A549 treated with DMSO at 1 μM for 4 hours (cell line): ENCODE measurements at places on chromosomes 7 and 10. TPM values are rescaled to one million over a fixed set of nuclear protein-coding genes. Genes with fewer than 3 reads are reported as not detected.

ANKRD7 gene
- 0.21 to 0.93 TPM (median 0.45 TPM) in 5 replicates for total RNA-seq

NPSR1 gene
- not detected in 5 replicates for total RNA-seq

CALHM3 gene
- total RNA-seq = 0.30 to 0.53 TPM (median 0.45 TPM) in 5 replicates

TRPV6 gene
- total RNA-seq = not detected in 5 replicates

TET1 gene
- 0.30 to 0.64 TPM (median 0.57 TPM) in 5 replicates for total RNA-seq

MALRD1 gene
- not detected in 5 replicates for total RNA-seq

CDHR3 gene
- total RNA-seq = 4.5 to 5.9 TPM (median 5.6 TPM) in 5 replicates

CAMK1D gene
- total RNA-seq = 6.7 to 9.1 TPM (median 8.8 TPM) in 5 replicates

TRPV5 gene
- not detected in 5 replicates for total RNA-seq

BRAF gene
- 6.3 to 9.1 TPM (median 6.7 TPM) in 5 replicates for total RNA-seq

AQP1 gene
- 0.41 to 0.88 TPM (median 0.44 TPM) in 5 replicates for total RNA-seq

MSMB gene
- total RNA-seq = not detected in 5 replicates

BMPER gene
- 6.8 to 8.9 TPM (median 7.6 TPM) in 5 replicates for total RNA-seq

ZNF282 gene
- total RNA-seq = 20.9 to 26.7 TPM (median 25.6 TPM) in 5 replicates

NME8 gene
- total RNA-seq = not detected in 5 replicates

TAS2R3 gene
- total RNA-seq = 0.07 TPM in 1 of 5 replicates, not detected in the others

ABI1 gene
- total RNA-seq = 54.5 to 68.2 TPM (median 56.7 TPM) in 5 replicates

SNCG gene
- 6.6 to 12.9 TPM (median 11.5 TPM) in 5 replicates for total RNA-seq

AHCYL2 gene
- total RNA-seq = 5.5 to 7.8 TPM (median 7.3 TPM) in 5 replicates

TAS2R4 gene
- total RNA-seq = 0.12 to 0.33 TPM (median 0.13 TPM) in 5 replicates

FOXI2 gene
- total RNA-seq = not detected in 5 replicates

C10orf62 gene
- not detected in 5 replicates for total RNA-seq

NKX6-2 gene
- total RNA-seq = 0.10 to 0.25 TPM (median 0.23 TPM) in 5 replicates

ETV1 gene
- 2.4 to 4.0 TPM (median 3.5 TPM) in 5 replicates for total RNA-seq
